Stimulated activated CD4-positive, alpha-beta T cell treated with anti-CD3 and anti-CD28 coated beads, Interleukin-12 subunit alpha, Interleukin-12 subunit beta, amount 100 ng/mL, for 48 hours (primary cell): ENCODE measurements at places on chromosomes 6 and 20.

DNA sequence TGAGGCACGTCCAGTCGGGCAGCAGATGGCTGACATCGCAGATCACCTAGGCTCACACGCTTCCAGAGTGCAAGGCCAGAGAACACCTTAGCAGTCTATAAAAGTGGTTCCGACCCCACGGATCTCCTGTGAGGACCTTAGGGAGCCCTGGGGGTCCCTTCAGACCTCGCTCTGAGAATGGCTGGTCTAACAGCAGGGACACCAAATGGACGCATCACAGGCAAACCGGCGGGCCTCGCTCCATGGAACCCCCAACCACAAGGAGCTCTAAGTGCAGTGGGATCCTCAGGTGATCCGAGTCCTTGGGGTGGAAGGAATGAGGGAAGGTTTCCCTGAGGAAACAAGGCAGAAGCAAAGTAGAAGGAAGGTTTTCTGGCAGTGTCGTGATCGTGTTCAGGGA, 135.4 kb downstream of the SMOC2 start:
- DNase-seq: no peak

DNA sequence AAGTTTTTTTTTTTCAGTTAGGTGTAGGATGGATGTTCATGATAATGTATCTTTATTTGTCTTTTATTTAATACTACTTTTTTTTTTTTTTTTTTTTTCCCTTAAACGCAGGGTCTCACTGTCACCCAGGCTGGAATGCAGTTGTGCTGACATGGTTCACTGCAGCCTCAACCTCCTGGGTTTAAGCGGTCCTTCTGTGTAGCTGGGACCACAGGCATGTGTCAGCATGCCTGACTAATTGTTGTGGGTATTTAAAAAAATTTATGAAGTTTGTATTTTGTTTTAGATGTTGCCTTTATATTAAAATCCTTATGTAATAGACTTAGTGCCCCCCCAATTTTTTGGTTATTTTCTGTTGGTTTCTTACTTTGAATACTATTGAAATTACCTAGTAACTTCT, 42.6 kb downstream of the NCOA3 start:
- DNase-seq: no peak

DNA sequence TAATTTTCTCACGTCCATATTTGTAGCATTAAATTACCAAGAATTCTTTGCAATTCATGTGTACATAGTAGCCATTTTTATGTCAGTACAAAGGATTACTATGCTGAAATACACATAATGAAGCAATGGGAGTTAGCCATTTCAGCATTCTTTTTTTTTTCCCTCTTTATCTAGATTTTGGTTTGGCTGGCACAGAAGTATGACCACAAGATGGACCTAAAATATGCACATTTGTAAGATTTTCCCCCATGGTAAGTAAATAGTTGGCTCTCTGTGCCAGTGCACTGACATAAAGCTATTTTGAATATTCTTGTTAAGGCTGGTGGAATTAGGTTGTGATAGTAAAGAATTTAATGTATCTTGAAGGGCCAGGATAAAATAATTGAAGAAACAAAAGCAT, 486.1 kb upstream of the BTBD3 start:
- no peak for DNase-seq

GRCh38 chr6:35365594-35366203, 23.3 kb downstream of the PPARD start:
- DNase-seq: no peak

- DNase-seq: no peak
These were observed 154.5 kb downstream of the CFAP61 start for GRCh38 chr20:20206788-20207187.

DNA sequence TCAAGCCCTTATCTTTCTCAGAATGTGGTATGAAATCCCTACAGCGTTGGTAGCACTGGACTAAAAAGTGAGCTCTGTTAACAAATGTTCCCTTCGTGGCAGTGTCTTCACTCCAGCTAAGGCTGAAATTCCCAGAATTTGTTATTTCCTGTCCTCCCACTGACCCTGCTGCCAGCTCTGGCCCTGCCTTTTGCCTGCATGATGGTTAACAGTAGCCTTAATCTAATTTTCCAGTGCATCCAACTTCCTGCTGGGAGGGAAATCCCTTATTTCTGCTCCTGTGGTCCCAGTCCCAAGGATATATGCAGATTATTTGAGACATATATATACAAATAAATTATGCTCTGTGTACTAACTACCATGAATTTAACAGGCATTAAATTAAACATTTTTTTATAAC, 157.2 kb upstream of the CARMIL1 start:
- no peak for DNase-seq

GRCh38 chr6:21109391-21110178, 484.0 kb upstream of the SOX4 start:
- no peak for DNase-seq

- no peak for DNase-seq
These were observed 18.0 kb upstream of the ELOVL2 start for GRCh38 chr6:11062083-11062482.

DNA sequence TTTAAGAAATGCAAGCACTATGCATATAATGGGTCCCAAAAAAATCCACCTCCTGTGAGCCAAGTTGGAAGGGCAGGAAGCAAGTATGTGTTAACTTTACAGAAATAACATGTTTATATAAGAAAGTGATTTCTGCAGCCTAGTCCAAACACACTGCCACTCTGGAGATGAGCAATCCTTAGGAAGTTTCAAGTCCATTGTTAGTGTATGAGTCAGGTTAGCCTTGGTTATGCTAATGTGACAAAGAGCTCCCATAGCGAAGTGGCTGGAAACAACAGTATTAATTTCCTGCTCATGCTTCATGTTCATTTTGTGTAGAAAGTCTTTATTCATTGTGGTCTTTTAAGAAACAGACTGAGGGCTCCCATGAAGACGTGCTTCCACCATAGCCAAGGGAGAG, 121.4 kb downstream of the TBXT start:
- no peak for DNase-seq

- peak; percentile 63 for DNase-seq
These were observed at the start of gene EZR for GRCh38 chr6:158819213-158819976. EZR (minus strand) TSS chr6:158819368; CDS start chr6:158818093, 1,275 bp downstream.

DNA sequence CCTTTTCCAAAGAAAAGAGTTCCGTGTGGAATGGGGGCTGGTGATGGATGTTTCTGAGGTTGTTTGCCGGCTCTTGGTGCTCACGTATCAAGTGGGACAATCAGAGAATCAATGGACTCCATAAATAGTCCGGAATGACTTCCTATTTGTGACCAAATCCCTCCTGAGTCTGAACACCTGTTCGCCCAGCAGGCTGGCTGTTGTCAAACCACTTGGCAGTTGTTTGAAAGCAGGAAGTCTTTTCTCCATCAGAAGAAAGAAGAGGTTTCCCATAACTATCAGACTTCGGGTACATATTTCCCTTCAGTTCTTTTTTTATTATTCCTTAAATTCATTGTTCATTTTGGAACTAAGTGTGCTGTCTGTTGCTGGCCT, 154.7 kb upstream of the RIN2 start:
- no peak for DNase-seq

- no peak for DNase-seq
These were observed 67.3 kb downstream of the ATP9A start for GRCh38 chr20:51700809-51701285.

DNA sequence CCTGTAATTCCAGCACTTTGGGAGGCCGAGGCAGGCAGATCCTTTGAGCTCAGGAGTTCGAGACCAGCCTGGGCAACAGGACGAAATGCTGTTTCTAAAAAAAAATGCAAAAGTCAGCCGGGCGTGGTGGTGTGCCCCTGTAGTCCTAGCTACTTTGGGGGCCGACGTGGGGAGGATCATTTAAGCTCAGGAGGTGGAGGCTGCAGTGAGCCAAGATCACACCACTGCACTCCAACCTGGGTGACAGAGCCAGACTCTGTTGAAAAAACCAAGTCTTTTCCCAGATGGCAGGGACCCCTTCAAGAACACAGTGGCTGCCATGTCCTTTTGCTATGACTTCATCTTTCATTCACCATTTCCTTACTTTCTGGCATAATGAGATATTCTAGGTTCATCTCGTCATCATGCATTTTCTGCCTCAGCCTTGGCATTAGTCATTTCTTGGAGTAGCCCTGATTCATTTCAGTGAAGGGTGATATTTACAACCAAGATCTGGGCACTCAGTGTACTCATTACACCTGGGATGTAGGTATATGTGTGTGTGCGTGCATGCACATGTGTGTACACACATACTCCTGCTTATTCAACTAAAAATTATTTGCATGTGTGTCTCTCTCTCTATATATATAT, 61.4 kb upstream of the TOX2 start:
- no peak for DNase-seq

GRCh38 chr6:136337121-136337520, 47.5 kb upstream of the BCLAF1 start:
- no peak for DNase-seq

GRCh38 chr6:36249536-36249935, 20.3 kb upstream of the PNPLA1 start:
- DNase-seq: no peak

GRCh38 chr6:32622545-32623401, 14.4 kb upstream of the HLA-DQA1 start:
- peak; percentile 19 for DNase-seq

GRCh38 chr6:168708984-168709383, 268.0 kb downstream of the SMOC2 start:
- DNase-seq: no peak

DNA sequence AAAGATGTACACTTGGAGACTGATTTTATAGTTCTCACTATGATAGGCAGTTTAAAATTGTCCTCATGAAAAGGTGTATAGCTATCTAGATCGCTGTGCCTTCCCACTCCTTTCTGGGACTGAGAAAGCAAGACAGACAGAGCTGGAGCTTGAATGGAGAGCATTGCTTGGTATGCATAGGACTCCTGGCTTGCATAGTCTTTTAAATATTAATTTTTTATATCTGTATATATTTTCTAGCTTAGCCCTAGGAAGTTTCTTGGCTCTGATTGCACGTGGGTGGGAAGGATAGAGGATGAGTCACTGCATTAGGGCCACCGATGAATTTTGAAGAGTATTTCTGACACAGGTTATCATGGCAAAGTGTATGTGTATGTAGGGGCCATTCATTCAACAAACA, 150.0 kb upstream of the SPACA1 start:
- DNase-seq: no peak

- DNase-seq: no peak
These were observed 599.1 kb downstream of the MEI4 start for GRCh38 chr6:78251931-78252330.

GRCh38 chr6:138795809-138796603, at the start of gene ECT2L:
ECT2L (plus strand) TSS chr6:138796087; CDS start chr6:138813275, 17,188 bp downstream.
- no peak for DNase-seq

- DNase-seq: no peak
These were observed 109.1 kb downstream of the MAN1A1 start for GRCh38 chr6:119240257-119241110.

- peak; percentile 41 for DNase-seq
These were observed 91.3 kb upstream of the SHLD1 start for GRCh38 chr20:5658912-5659345.

- peak; percentile 66 for DNase-seq
These were observed 298.6 kb downstream of the SYNE1 start for GRCh38 chr6:152338335-152339125.

DNA sequence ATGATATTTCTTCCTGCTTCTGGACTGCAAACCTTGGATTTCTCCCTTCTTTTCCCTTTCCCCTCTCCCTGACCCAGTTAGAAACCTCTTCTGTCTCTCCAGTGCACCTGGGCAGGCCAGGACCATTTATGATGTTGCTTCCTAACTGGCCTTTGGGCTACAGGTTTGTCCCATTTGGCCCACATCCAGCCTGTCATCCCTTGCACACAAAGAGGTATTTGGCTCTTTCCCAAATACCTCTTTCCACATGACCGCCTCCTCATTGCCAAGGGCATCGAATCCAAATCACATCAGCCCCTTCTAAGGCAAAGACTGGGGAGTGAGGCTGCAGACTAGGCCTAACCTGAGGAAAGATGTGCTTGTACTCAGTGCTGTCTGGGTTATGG, 13.6 kb downstream of the FGD2 start:
- DNase-seq: no peak

- DNase-seq: no peak
These were observed 2.0 kb downstream of the SEMG2 start for GRCh38 chr20:45223136-45223535.

- DNase-seq: peak; percentile 37
These were observed 8.5 kb downstream of the TPD52L2 start for GRCh38 chr20:63873477-63873971.

DNA sequence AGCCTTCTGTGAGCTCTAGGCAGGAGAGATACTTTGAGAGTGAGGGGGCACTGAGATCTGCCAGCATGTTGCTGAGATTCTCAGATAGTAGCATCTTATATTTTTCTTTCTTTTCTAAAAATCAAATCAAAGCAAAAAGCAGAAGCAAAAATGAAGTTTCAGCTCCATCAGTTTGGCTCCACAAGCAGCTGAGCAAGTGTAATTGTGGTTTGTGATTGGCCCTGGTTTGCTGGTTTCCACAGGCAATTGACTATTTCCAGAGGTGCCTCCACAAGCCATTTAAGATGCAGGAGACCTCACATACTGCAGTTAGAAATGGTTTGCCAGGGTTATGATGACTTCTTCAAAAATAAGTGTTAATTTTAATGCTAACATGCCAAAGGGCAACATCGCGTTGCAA, 4.3 kb downstream of the SLC35D3 start:
- no peak for DNase-seq

DNA sequence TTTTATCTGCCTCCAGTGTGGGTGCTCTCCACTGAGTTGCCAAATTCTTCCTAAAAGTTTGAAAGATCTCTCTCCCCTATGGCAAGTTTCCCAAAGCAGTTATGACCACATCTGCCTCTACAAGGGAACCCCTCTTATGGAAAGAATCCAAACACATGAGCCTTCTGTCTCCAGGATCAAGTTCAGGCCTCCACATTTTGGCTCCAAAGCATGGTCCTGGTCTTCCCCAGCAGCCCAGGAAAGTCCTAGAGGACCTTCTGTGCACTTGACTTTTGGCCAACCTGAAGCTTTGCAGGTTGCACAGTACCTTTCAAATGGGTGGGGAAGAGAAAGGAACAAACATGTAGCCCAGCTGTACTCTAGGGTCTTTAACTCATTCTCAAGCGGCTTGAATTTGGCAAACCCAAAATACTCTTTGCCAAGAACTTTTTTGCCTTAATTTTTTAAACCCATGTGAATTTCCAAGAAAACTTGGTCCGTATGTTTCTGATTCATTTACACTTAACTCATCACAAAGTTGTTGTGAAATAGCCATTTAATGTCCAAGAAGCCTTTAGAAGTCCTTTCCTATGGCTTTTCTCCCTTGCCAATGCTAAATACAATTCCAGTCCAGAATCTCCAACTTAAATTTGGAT, 240.1 kb upstream of the TBX18 start:
- no peak for DNase-seq

DNA sequence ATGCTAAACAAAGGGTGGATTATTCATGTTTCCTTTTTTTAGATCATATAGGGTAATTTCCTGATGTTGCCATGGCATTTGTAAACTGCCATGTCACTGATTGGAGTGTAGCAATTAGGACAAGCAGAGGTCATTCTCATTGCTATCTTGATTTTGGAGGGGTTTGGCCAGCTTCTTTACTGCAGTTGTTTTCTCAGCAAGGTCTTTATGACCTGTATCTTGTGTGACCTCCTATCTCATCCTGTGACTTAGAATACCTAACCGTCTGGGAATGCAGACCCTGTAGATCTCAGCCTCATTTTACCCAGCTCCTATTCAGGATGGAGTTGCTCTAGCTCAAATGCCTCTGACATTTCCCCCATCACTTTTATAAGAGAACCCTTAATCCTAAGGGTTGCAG, 53.6 kb downstream of the CDS2 start:
- no peak for DNase-seq
